ENCODE measurements at places on chromosomes 16 and 17.

GRCh38 chr17:16381496-16381820 is 567 bp downstream of the UBB start:
- peak overlapping the region; percentile 94 for H3K4me3 ChIP-seq
- peaks cover 33% of the 10 kb centered on the region for H3K4me1 ChIP-seq

GRCh38 chr17:10067446-10068143 is 130.8 kb downstream of the GAS7 start:
- no peak overlapping the region for H3K4me3 ChIP-seq
- DNase-seq = no peak
- no peaks in the 10 kb centered on the region for H3K27me3 ChIP-seq
- peaks cover 14% of the 10 kb centered on the region for H3K4me1 ChIP-seq
- no peak overlapping the region for H3K27ac ChIP-seq

- H3K4me1 ChIP-seq = peaks cover 34% of the 10 kb centered on the region
- no peak for DNase-seq
- no peaks in the 10 kb centered on the region for H3K36me3 ChIP-seq
- no peak overlapping the region for H3K27ac ChIP-seq
- H3K4me3 ChIP-seq = no peak overlapping the region
Observed at GRCh38 chr16:85445779-85446222, 167.3 kb upstream of the GSE1 start.

DNA sequence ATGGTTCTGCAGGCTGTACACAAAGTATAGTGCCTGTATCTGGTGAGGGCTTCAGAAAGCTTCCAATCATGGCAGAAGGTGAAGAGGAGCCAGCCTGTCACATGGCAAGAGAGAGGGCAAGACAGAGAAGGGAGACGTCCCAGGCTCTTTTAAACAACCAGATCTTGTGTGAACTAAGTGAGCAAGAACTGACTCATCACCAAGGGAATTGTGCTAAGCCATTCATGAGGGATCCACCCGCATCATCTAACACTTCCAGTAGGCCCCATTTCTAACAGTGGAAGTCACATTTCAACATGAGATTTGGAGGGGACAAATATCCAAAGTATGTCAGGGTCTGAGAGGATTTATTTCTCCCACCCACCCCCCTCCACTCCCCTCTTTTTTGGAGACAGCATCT is 56.2 kb upstream of the ELAC2 start:
- H3K4me3 ChIP-seq = no peak overlapping the region
- peaks cover 9% of the 10 kb centered on the region for H3K27me3 ChIP-seq
- no peak overlapping the region for H3K27ac ChIP-seq
- DNase-seq = no peak

GRCh38 chr16:88144028-88144511 is 192.8 kb downstream of the BANP start:
- no peaks in the 10 kb centered on the region for H3K36me3 ChIP-seq
- H3K4me3 ChIP-seq = no peak overlapping the region
- DNase-seq = no peak
- H3K27me3 ChIP-seq = no peaks in the 10 kb centered on the region
- H3K4me1 ChIP-seq = no peaks in the 10 kb centered on the region

DNA sequence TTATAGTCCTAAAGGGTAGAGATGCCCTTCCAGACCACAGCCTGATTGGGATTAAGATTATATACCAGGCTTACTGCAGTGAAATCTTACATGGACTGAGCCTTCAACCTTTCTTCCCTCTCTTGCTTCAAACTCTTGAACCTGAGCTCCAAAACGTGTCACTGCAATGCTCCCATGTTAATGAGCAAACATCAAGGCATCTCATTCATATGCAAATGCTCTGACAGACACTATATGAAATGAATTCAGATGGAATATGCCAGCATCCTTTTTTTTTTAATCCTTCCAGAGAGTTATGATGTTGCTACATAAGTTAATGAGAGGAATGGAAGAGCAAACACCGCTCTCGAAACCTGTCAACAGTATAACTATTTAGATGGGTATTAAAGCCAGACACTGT is 611.9 kb upstream of the CDH11 start:
- H3K27me3 ChIP-seq = no peaks in the 10 kb centered on the region
- no peaks in the 10 kb centered on the region for H3K36me3 ChIP-seq
- H3K27ac ChIP-seq = no peak overlapping the region
- H3K4me3 ChIP-seq = no peak overlapping the region
- DNase-seq = no peak
- no peaks in the 10 kb centered on the region for H3K4me1 ChIP-seq

GRCh38 chr17:57527221-57528057 is 217.7 kb downstream of the CCDC182 start:
- H3K27ac ChIP-seq = no peak overlapping the region
- no peak overlapping the region for H3K4me3 ChIP-seq
- peaks cover 3% of the 10 kb centered on the region for H3K36me3 ChIP-seq
- H3K4me1 ChIP-seq = peaks cover 45% of the 10 kb centered on the region

- peaks cover 7% of the 10 kb centered on the region for H3K27me3 ChIP-seq
- H3K4me1 ChIP-seq = no peaks in the 10 kb centered on the region
- DNase-seq = no peak
- no peaks in the 10 kb centered on the region for H3K36me3 ChIP-seq
- H3K4me3 ChIP-seq = no peak overlapping the region
Observed at GRCh38 chr16:82037666-82038065, 2.6 kb downstream of the HSD17B2 start.

DNA sequence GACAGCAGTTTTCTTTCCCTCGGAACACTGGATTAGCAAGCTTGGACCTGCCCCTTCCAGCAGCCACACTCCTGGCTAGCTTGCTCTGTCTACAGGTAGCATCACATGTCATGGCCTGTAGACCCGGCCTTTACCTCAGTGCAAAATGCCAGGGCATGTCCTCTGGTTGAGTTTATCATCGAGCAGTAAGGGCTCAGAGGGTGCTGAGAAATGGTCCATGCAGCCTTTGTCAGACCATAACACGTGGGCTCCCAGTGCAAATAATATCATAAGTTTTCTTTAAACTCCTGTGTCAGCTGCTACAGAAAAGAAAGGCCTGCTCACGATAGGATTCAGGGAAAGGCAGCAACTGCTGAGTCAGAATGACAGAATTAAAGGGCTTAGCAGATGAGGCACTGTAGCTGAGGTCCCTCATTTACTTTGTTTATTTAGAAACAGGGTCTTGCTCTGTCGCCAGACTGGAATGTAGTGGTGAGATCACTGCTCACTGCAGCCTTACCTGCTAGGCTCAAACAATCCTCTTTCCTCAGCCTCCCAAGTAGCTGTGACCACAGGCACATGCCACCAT is 8.0 kb upstream of the GNA13 start:
- peaks cover 2% of the 10 kb centered on the region for H3K4me1 ChIP-seq
- no peak for DNase-seq
- no peak overlapping the region for H3K27ac ChIP-seq
- no peaks in the 10 kb centered on the region for H3K27me3 ChIP-seq

DNA sequence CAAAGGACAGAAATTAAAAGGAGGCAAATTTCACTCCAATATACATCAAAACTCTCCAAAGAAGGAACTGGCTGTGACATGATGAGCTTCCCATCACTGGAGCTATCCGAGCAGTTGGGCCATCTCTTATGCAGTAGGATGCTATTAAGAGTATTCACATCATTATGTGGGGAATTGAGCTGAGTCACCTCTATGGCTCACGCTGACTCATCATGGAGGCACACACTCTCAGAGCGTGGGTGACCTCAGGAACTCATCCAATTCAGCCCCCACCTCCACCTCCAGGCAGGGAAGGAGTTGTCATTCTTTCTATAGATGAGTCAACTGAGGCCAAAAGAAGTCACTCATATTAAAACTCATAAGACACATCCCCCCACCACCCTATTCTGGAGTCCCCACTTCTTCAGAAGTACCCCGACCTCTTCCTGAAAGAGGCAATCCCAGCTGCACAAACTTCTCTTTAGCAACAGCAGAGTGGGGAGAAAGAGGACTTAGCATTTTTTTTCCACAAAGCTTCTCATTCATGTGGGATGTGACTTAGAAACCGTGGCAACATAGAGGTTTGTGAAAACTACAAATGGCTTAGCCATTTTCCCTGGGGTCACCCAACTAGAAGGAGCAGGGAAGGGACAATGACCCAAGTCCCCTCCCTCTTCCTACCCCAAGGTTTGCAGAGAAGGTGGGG is 32.5 kb downstream of the ABCC12 start:
- no peaks in the 10 kb centered on the region for H3K36me3 ChIP-seq
- peaks cover 9% of the 10 kb centered on the region for H3K27me3 ChIP-seq
- no peak overlapping the region for H3K4me3 ChIP-seq
- H3K4me1 ChIP-seq = peaks cover 6% of the 10 kb centered on the region

DNA sequence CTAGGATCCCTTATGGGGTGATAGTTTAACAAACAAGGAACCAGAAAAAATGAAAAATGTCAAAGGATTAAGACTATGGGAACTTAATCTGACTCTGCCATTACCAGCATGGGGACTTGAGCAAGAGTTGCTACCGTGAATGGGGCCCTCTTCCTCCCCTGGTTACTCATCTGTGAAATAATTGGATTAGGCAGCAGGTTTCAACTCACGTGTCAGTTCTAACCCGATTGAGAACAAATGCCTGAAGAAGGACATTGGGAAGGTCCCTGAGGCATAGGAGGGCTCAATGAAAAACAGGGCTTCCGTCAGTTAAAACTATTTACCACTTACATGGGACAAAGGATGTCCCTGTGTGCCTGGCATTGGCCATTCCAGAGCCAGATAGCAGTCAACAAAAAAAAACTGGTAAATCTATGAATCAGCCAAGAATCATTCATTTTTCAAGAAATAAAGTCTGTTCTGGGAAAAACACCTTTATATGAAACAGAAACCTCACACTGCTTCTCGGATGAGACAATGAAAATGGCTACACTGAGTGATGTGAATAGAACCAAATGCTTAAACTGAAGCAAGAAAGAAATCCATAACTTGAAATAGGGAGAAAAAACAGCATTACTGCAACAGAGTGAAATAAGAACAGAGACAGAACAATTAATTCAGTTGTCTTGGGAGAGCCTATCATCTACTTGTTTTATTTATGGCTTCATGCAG is 104.3 kb downstream of the ADAMTS18 start:
- H3K4me3 ChIP-seq = no peak overlapping the region
- no peaks in the 10 kb centered on the region for H3K36me3 ChIP-seq
- H3K27me3 ChIP-seq = peaks cover 6% of the 10 kb centered on the region
- peaks cover 4% of the 10 kb centered on the region for H3K4me1 ChIP-seq
- DNase-seq = no peak
- H3K27ac ChIP-seq = no peak overlapping the region
